Epithelial cell of proximal tubule (primary cell): ENCODE measurements at places on chromosomes 2 and 18. TPM values are rescaled to one million over a fixed set of nuclear protein-coding genes. Genes with fewer than 3 reads are reported as not detected.

- DNase-seq: peak; percentile 76
Observed at GRCh38 chr2:135664623-135665068, 77.0 kb upstream of the UBXN4 start.

GRCh38 chr2:36387258-36387916 is 31.8 kb downstream of the CRIM1 start:
- DNase-seq: no peak

DNA sequence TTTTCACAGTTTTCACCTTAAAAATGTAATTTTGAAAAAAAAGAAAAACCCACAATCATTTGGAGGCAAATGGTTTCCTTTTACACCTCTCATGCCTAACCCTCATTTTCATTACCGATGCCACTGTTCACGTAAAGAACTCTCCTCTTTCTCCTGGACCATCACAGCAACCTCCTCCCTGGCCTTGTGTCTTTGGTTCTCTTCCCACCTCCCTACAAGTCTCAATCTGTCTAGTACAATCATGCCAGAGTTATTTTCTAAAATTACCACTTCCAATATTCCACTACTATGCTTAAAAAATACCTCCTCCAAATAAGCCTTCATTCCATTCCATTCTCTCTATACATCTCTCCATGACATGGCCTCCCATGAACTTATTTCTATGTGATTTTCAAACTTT is 77.9 kb upstream of the RIT2 start:
- no peak for DNase-seq

DNA sequence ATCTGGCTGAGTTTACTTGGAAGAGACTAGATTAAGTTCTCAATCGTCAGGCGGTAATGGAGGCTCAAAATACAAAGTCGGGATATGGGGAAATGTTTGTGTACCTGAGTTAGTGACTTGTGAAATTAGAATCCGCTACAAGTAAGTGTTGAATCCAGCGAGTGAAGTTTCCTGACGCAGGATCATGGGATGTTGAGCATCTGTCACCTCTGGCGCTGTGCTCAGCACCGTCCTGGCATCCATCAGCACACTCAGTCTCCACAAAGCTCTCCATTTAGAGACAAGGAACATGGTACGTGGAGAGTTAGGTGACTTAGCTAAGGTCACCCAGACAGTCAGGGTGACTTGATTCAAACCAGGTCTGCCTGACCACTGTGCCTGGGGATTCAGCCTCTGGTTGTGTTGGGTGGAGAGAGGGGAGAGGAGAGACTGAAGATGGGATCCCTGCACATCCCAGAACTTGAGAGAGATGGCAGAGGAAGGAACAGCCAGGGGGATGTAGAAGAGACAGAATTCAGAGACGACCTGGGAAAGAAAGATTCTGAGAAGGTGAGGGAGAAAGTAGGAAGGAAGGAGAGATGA is 251.2 kb downstream of the ACKR3 start:
- DNase-seq: no peak

DNA sequence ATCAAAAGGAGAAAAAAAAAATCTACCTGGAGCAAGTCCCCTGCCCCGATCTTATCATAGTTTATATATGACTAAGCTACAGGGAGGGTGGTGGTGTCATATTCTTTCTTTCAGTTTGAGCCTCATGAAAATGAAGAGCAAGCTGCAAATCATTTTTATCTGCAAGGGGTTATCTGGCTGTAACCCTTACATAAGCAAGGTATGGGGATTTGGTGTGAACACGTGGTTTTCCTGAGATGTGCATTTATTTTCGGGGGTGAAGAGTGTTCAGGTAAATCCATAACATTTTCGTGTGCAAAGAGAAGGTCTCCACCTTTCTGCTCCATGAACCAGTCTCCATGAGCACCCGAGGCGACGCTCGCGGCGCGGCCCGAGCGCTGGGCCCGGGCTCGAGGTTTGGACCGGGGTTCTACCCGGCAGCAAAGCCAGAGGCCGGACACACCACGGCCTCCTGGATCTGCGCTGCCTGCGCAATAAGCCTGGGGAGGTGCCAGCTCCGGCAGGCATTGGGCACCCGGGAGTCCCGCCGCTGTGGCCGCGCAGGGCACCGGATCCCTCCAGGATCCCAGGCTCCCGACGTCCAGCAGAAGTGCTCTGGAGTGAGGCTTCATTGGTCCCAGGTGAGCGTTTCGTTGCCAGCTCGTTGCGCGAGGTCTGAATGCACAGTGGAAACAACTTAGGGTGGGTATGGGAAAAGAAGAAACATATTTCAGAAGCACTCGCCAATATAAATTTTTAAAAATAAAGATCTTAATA is 36.1 kb upstream of the GPD2 start:
- peak; percentile 41 for DNase-seq

- no peak for DNase-seq
Observed at GRCh38 chr18:23353459-23353858, 99.6 kb upstream of the RIOK3 start.

DNA sequence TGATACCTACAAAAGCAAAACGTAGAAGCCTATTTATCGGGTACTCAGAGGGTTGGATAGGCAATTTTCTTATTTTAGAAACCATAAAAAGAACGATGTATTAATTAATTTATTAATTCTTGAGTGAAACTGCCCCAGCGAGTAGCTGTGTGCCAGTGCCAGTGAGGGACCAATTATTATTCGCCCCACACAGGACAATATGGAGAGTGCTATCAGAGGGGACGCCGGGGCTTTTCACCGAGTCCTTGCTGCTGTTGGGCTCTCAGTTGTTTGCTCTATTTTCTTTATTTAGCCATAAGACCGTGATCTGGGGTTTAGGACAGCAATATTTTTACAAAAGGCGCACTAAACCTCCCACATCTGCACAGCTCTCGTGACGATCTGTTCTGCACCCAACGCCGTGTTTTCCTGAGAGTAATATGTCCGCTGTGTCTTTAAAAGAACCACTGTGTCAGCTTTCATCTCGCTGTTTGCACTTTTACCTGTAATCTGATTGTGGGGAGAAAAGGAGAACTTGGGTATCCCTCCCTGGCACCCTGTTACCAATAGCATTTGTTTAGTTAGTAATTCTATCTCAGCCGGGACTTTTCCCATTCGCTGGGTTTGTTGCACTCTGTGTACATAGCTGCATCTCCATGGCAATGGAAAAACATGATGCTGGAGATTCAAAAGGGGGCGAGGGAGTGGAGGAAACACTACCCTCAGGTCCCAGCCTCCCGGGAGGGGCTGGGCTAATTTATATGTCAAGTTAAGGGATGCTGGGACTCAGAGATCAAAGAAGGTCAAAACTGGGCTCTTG is 30.1 kb upstream of the ZNF516 start:
- DNase-seq: peak; percentile 38

GRCh38 chr2:36348721-36349120 is 6.9 kb upstream of the CRIM1 start:
- DNase-seq: no peak

- DNase-seq: no peak
Observed at GRCh38 chr2:134590679-134591078, 128.1 kb downstream of the TMEM163 start.

DNA sequence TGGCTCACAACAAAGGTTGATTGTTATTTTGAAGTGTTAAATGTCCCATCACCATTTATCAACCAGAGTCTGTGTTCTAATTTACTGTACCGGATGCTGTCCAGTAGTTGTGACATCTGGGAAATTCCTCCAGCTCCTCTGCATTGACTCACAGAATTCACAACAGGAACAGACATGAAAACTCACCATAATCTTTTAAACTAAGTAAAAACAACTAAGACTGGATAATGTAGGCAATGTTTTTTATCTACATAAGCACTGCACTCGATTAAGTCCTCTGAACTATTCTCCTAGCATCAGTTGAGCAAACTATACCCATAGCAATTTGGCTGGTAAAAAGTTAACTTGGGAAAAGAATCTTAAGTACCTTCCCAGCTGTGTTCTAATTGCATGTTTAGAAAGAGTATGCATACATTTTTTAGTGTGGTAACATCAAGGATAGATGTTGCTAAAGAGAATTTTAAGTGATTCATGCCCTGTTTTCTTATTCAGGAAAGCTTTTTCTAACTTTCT is 42.9 kb upstream of the MYO1B start:
- DNase-seq: peak; percentile 68

- no peak for DNase-seq
Observed at GRCh38 chr18:57121542-57122112, 25.3 kb upstream of the BOD1L2 start.

IL1RL1 gene
- 0.58 and 4.7 TPM in 2 replicates for total RNA-seq

IL18R1 gene
- total RNA-seq: 0.12 and 2.5 TPM in 2 replicates

C1GALT1C1L gene
- 0.29 and 1.1 TPM in 2 replicates for total RNA-seq

ACVR2A gene
- 3.0 and 6.5 TPM in 2 replicates for total RNA-seq

ZNF521 gene
- 2.0 and 12.2 TPM in 2 replicates for total RNA-seq

TXNDC2 gene
- total RNA-seq: not detected in 2 replicates

OXER1 gene
- total RNA-seq: 0.07 TPM in 1 of 2 replicates, not detected in the other

MAP4K3 gene
- 18.3 and 25.1 TPM in 2 replicates for total RNA-seq

PROKR1 gene
- total RNA-seq: 0.14 TPM in 1 of 2 replicates, not detected in the other

CNDP1 gene
- not detected in 2 replicates for total RNA-seq
